ENCODE measurements at places on chromosomes 5 and 9.

- DNase-seq: no peak
Observed at GRCh38 chr5:62065050-62065449, 241.0 kb upstream of the KIF2A start.

DNA sequence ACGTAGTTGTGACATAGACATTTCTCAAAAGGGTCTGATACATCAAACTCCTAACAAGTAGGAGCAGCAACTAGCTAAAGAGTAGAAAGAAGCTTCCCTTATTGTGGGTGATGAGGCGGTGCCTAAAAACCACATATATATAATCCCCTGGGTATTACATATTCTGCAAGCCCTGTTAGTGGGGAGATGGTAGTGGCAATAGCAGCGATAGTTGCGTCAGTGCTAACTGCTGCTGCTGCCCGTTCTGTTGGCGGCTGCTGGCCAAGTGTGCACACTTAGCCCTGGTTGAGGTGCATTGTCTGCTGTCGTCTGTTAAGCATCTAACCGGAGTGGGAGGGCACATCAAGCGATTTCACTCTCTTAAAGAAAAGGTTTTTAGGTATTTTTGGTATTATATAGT lies 35.8 kb downstream of the VLDLR start:
- no peak for DNase-seq

GRCh38 chr9:13529321-13530104 lies 250.0 kb upstream of the MPDZ start:
- no peak for DNase-seq

DNA sequence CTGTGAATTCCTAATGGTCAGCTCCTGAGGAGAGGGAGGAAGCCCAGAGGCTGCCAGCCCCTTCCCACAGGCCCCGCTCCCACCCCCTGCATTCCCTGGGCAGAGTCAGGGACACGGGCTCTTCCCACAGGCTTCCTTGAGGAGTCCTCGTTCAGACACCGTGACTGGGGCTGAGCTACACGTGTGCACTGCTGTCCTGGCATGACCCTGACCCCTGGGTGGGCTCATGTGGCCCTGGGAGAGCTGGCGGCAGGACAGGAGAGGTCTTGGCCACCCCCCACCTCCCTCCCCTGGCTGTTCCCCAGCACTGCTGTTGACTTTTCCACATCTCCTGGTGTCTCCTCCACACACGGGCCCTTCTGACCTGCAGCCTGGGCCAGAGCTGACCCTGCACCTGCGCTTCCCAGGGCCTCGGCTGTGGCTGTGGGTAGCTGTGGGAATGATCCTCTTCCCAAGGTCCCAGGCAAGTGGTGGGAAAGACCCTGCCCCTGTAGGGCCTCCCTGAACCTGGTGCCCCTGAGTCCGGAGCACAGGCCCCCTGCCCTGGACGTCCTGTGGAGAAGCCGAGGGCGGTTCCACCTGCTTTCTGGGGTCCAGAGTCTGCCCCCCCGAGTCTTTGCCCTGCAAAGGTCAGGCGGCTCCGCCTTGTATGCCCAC lies 56.5 kb upstream of the NKD2 start:
- no peak for DNase-seq

- peak; percentile 45 for DNase-seq
Observed at GRCh38 chr9:78235256-78235761, 566 bp upstream of the CEP78 start.

- DNase-seq: no peak
Observed at GRCh38 chr9:29129763-29130162, 1556.5 kb upstream of the C9orf72 start.

DNA sequence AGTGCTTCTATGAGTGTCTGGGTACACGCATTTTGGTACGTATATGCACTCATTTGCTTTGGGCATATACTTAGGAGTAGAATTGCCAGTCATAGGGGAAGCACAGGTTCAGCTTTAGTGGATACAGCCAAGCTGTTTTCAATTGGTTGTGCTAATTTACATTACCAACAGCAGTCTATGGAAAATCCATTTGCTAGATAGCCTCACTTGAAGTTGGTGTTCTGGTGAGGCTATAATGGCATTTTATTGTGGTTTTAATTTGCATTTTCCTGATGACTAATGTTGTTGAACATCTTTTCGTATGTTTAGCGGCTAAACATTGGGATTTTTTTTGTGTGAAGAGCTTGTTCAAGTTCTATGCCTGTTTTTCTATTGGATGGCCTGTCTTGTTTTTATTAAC lies 76.8 kb upstream of the ANKH start:
- DNase-seq: no peak

DNA sequence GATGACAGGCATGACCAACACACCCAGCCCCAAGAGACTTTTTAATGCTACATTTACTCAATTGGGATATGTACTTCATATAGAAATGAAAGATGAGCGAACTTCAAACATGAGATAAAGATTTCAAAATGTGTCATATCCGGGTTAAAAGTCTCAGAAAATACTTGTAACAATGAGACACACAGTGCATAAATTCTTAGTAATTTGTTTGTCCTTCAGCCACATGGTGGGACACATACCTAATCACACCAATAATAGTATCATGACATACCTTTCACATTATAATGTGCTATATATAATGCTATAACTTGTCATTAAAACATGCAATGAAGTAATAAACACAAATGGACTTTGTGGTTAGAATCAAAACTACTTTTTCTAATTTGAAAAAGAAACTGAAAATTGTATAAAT lies 204.7 kb upstream of the RFX3 start:
- DNase-seq: no peak

DNA sequence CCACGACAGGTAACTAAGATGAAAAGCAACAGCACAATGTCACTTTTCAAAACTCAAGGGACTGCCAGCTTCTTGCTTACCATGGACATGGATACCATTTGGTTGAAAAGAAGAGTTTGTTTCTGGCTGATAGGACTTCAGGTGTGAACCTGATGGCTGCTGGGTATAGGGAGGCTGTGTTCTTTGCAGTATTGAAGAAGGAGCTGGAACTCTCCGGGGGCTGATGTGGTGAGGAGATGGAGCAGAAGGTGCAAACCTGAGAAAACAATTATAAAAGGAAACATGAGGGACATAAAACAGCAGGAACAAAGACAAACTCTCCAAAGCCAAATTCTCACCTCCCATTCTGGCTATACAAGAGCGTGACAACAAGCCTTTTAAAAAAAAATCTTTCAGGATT lies 330.1 kb upstream of the RFX3 start:
- DNase-seq: no peak

GRCh38 chr5:161007879-161008278 lies 155.9 kb upstream of the ATP10B start:
- no peak for DNase-seq

GRCh38 chr9:13034694-13035002 lies 244.8 kb downstream of the MPDZ start:
- DNase-seq: no peak

Measured in activated CD4-positive, alpha-beta T cell treated with anti-CD3 and anti-CD28 coated beads, Interleukin-2, amount 10 ng/mL, durations not matched to agents 24 days and 14 days (primary cell).